Cortex of kidney (tissue), 1 donor: ENCODE measurements at places on chromosomes 12 and 14.

GRCh38 chr12:79555028-79555925, 135.5 kb downstream of the PAWR start:
- DNase-seq: no peak

DNA sequence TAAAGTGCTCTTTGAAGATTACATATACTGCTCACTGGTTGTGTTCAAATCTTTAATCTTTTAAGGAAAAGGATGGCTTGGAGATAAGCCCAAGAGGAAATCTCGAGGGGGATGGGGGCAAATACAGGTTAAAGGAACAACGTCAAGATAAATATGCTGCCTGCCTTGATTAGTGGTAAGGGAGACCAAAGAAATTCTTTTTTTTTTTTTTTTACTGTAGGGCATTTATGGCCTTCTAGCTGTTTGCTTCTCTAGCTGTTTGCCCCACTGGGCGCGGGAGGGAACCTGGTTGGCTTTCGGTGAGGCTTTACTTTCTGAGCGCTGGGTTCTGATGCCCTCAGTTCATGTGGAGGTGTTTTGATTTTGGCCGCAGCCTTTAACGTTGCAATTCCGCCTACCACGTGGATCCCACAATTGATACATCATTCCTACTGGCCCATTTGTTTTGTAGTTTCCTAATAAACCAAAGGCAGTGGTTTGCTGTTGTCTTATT, 5.7 kb downstream of the CCND2 start:
- DNase-seq: no peak

GRCh38 chr14:71692496-71692895, 239.7 kb upstream of the RGS6 start:
- no peak for DNase-seq

- DNase-seq: no peak
Observed at GRCh38 chr12:52344111-52344510, 22.9 kb upstream of the KRT83 start.

- no peak for DNase-seq
Observed at GRCh38 chr12:62205346-62205745, 54.9 kb upstream of the USP15 start.

- no peak for DNase-seq
Observed at GRCh38 chr12:67039995-67040860, 228.9 kb upstream of the CAND1 start.

DNA sequence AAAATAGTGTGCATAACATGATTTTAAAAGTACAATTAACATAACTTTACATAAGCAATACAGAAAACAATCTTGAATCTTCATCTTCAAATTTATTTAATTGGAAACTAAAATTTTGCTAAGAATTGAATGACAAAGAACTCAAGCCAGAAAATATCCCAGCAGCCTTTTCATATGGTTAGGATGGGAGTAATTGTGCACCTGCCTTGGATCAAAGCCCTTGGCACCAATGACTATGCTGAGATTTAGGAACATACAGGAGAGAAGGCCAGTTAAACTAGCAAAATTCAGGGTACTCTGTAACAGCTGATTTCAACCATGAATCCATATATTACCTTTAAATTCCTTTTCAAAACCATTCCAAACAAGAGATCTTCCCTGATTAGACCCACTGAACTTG, 5.8 kb downstream of the KERA start:
- no peak for DNase-seq

- no peak for DNase-seq
Observed at GRCh38 chr12:31773867-31774266, 45.0 kb upstream of the AMN1 start.

DNA sequence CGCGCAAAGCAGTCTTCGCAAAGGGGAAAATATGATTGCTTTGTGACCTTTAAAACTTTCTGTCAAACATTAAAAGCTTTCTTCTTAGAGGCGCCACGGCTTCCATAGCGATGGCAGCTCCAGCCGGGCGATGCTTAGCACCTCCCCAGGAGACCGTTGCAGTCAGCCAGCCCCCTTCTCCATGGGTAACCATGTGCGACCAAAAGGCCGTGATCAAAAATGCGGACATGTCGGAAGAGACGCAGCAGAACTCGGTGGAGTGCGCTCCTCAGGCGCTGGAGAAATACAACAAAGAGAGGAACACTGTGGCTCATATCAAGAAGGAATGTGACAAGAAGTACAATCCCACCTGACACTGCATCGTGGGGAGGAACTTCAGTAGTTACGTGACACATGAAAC, 12.7 kb upstream of the STON2 start:
- no peak for DNase-seq

GRCh38 chr14:100446572-100446971, 123.4 kb downstream of the SLC25A47 start:
- no peak for DNase-seq

GRCh38 chr14:78486081-78486480, 315.9 kb downstream of the NRXN3 start:
- no peak for DNase-seq

GRCh38 chr12:89970722-89971121, 262.1 kb upstream of the ATP2B1 start:
- DNase-seq: no peak

DNA sequence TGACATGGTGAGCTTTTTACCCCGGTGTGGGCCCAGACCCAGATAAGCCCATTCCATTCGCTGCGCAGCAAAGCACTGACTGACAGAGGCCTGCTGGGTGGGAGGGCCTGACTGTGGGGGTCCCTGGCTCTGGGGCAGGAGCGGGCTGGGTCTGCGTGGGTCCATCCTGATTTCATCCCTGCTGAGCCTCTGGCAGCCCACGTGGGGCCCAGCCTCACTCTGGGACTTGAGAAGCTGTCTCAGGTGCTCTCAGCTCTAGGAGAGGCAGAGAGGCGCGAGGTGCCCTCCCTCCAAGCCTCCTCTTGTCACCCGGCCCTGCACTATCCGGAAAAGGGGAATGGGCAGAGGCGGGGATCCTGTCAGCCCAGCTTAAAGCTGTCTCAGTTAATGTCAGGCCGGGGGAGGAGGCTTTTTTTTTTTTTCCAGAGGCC, 927 bp downstream of the ABCB9 start:
- no peak for DNase-seq

DNA sequence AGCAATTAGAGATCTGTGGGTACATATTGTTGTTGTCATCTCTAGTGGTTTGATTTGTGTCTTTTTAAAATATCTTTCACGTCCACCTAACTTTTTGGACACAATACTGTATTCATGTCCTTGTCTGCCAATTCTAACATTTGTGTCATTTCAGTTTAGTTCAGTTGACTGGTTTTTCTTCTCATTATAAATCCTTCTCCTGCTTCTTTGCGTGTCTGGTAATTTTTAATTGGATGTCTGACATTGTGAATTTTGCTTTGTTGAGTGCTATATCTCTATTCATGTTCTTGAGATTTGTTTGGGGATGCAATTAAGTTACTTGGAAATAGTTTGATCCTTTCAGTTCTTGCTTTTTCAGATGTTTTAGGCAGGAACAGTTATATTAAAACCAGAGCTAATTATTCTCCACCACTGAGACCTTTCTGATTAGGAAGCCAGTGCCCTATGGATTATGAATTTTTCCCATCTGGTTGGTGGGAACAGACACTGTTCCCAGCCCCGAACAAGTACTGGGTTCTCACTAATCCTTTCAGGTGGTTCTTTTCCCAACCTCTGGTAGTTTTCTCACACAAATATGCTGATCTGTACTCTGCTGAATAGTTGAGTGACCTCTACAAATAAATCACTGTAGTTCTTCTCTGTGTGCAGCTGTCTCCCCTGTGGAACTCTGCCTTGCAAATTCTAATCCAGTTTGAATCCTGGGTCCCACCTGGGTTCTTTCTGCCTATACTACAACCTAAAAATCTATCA, 91.1 kb upstream of the DYNC1H1 start:
- DNase-seq: no peak

DNA sequence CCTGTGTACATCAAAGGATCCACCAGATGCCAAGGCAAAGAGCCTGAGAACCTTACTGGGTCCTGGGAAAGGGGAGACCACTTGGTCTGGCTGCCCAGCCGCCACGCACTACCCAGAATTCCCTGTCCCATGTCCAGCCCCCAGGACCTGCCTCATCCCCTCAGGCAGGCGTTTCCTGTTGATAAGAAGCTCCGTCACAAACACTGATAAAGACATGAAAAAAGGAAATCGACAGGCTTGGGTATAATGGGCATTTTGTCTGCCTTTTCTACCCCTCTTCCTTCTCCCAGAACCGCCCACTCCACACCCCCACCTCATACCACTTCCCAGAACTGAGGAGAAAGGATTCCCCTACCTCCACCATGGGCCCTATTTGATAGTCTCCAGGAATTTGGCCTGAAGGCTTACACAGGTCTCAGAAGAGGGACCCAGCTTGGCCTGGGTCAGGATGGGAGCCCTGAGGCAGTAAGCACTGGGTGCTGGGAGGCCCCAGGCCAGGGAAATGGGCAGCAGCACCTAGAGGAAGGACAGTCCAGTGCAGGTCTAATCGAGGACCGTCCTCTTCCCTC, 18.8 kb downstream of the ACVRL1 start:
- DNase-seq: no peak

- no peak for DNase-seq
Observed at GRCh38 chr14:80872645-80873044, 68.9 kb downstream of the CEP128 start.

GRCh38 chr12:47267571-47267970, 187.8 kb upstream of the AMIGO2 start:
- DNase-seq: no peak

- no peak for DNase-seq
Observed at GRCh38 chr12:81668475-81668874, 90.7 kb downstream of the PPFIA2 start.

DNA sequence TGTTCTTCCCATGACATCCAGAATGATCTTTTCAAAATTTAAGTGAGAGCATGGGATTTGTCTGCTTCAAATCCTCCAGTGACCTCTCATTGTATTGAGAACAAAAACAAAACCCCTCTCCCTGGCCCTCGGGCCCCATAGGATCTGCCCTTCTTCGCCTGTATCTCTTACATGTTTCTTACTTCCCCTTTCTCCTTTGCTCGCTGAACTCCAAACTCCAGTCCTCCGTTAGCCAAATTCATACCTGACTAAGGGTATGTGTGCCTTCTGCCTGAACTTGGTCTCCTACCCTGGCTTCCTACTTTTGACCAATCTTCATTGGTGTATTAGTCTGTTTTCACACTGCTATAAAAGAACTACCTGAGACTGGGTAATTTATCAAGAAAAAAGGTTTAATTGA, 13.2 kb upstream of the TSPAN11 start:
- DNase-seq: no peak

- no peak for DNase-seq
Observed at GRCh38 chr12:76413121-76413520, 64.9 kb upstream of the BBS10 start.

DNA sequence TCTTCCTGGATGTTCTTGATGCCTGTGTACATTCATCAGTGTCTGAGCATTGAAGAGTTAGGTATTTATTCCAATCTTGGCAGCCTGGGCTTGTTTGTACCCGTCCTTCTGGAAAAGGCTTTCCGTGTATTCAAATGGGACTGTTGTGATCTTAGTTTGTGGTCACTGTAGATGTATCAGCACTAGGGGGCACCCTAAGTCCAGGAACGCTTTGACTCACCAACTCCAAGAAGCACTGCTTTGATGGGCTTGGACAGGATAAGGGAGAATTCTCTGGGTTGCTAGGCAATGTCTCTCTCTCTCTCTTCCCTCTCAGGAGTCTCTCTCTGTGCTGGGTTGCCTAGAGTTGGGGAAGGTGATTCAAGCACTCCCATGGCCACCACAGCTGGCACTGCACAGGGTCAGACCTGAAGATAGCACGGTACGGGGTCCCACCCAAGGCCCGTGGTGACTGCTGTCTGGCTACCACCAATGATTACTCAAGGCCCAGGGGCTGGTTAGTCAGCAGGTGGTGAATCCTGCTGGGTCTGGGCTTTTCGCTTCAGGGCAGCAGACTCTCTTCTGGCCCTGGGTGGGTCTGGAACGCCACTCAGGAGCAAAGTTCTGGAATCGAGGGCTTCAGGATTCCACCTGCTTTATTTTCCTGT, 211.1 kb upstream of the RGS6 start:
- no peak for DNase-seq

DNA sequence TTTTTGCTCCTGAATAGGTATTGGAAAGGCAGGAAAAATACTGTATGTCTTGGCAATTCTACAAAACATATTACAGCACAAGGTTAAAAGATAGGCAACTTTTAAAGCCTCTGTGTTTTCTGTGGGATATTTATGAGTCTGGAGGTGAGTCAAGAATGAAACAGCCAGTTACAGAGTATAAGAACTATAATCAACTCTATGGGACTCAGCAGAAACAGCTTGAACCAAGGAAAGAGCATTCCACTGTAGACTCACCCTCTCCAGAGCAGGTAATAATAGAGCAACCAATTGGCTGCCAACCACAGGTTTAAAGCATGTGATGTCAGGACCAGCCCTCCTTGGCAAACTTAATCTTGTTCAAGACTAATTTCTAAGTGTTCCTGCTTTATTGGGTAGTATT, 100.5 kb upstream of the MDM1 start:
- DNase-seq: no peak

- DNase-seq: no peak
Observed at GRCh38 chr14:99672506-99673304, 11.4 kb upstream of the CYP46A1 start.

GRCh38 chr14:83463500-83464098, 1929.9 kb upstream of the SEL1L start:
- DNase-seq: no peak

GRCh38 chr14:105838591-105839424, 312.4 kb downstream of the TMEM121 start:
- no peak for DNase-seq
